Stimulated activated CD4-positive, alpha-beta T cell treated with anti-CD3 and anti-CD28 coated beads, Interleukin-12 subunit alpha, Interleukin-12 subunit beta, amount 100 ng/mL, for 4 hours (primary cell): ENCODE measurements at places on chromosomes 1 and 21.

- DNase-seq = no peak
Measured at GRCh38 chr21:32371913-32372314, 20.9 kb downstream of the URB1 start.

DNA sequence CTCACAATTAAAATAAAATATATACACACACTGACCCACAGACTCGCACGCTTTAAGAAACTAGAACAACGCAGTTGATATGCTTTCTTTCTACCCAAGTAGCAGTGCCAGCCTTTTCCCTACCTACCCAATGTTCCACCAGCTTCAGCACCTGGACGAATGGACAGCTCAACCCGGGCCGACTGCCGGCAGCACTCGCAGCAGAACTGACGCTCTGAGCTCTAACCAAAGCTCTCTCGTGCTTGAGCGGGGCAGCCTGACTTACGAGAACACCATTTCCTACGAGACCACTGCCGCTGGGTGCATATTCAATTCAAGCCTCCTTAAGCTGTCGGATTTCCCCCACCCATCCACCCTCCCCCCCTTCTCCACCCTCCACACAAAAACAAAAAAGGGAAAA lies 127.4 kb upstream of the DPYD start:
- DNase-seq = peak; percentile 58

DNA sequence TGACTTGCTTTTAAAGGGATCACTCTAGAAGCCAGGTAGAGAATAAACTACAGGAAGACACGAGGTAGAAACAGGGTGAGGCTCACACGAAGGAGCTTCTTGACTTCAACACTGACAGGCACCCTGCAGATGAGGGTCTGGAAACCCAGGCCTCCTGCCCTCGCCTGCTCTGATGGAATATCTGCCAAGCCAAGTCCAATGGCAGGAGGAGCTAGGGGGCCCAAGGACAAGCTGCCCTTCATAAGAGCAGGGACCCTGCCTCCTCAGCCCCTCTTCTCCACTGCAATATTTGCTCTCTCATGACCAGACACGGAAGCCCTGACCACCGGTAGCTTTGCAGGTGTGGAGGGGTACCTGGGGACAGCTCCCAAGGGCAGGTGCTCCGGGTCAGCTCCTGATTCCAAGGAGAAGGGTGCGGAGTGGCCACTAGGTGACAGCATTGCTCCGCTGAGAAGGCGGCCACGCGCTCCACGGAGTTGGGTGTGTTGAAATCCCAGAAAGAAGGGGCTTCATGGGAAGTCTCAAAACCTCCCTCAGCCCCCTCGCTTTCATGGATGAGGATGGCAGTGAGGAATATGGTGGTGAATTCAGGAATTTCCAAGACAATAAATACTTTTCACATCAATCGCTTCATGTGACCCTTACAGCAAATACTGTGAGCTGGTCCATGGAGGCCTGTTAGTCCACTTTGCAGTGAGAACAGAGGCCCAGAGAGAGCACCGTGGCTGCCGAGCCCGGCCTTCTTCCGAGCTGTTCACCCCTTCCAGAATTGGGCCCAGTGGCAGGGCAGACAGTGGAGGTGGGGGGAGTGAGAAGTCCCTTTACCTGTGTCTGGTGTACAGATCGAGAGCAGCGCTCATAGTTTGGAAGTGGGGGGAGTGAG lies 33.2 kb upstream of the PAX7 start:
- peak; percentile 61 for DNase-seq

DNA sequence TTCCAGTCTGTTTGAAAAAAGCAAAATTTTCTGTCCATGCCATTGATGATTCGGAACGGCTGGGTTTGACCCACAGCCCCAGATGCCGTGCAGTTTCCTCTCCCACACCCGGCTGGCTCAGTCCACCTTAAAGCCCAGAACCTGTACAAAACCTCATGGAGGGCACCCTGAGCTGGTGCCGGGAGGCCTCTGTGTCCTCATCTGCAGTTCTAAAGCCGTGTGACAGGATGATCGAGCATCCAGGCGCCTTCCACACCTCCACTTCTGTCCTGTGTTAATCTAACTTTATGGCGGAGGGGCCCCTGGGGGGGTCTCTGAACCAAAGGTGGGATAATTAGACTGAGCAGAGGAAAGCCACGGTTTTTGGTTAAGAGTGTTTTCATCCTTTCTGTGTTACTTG lies 49.6 kb downstream of the SLC37A1 start:
- DNase-seq = no peak

DNA sequence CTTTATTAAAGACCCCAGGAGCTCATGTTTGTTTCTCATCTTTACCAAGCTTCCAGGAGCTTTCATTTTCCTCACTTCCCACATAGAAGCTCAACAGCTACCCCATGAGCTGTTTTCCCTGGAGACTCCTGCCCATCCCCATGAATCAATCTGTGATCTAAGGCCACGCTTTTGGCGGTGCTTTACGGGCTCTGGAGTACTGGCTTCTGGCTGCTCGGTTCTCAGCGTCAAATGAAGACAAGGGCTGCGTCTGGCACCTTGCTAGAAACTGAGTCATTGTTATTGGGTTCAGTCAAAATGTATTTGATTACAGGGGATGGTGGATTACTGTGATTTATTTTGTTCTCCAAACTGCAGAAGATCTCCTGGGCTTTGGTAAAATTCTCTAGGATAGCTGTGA lies 39.9 kb downstream of the ACP6 start:
- DNase-seq = no peak
